Activated T-cell treated with anti-CD3 and anti-CD28 coated beads, Interleukin-2, amount 50 U/mL, for 24 hours (primary cell): ENCODE measurements at places on chromosomes 6 and 20.
A peak's percentile ranks its signal among the peaks of the same experiment; 100 is the strongest.

DNA sequence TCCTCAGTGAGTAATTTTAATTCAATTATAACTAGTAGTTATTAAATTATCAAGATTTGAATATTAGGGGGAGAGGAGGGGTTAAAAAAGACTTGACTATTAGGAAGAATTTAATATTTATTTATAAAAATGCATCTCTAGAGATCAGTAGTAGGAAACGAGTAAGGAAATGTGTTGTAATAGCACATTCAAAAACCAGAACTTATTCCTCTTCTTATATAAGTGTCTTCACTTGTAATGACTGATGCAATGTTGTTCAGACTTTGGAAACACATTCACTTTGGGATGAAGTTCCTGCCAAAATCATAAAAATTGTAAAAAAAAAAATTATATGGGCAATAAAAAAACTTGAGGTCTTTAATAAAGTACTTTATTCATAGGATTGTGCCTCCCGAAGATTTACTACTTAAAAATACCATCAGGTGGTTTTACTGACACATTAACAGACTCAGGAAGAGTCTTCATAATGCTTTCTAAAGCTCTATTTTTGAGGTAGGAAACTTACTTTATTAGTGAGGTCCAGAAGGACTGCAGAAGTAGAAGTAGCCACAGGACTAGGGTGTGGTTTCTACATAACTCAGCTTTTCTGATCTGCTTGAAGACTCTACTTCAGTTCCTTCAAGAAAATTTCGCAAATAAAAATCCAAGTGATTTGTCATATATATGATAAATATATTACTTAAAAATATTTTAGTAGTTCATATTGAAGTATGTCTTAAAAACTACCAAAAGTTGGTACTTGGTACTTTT lies 59.8 kb downstream of the CCDC170 start:
- H3K4me1 ChIP-seq: no peaks in the 10 kb centered on the region
- no peak overlapping the region for H3K4me3 ChIP-seq
- no peak for DNase-seq
- H3K36me3 ChIP-seq: no peaks in the 10 kb centered on the region

- no peaks in the 10 kb centered on the region for H3K36me3 ChIP-seq
- no peak overlapping the region for H3K27ac ChIP-seq
- no peak overlapping the region for H3K4me3 ChIP-seq
- DNase-seq: peak; percentile 46
- no peaks in the 10 kb centered on the region for H3K4me1 ChIP-seq
Observed at GRCh38 chr20:50625986-50626677, 65.2 kb downstream of the RIPOR3 start.

DNA sequence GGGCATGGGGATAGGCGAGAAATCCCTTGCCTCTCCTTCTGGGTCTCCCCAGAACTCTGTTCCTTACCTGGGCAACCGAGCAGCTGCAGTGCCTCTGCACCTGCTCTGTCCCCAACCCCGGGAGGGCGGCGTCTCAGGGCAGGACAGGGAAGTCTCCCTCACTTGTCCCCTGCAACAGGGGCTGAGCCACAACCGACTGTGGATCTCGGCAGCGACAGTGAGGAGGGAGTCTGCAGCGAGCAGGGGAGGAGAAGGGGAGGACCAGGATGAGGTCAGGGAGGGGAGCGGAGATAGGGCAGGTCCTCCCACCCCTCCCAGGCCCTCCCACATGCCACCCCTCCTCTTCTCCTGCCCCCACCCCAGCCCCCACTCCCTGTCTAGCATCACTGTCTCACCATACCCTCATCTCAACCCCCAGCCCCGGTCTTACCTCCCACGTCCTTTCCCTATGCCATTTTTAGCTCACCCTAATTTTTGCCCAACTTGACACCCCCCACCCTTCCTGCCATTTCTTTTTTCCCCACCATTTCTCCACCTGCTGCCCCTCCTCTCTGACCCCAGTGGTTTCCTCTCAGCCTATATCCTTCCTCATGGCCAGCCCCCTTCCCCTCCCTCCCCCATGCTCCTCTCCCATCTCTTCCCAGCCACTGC lies at the start of gene TNXB:
TNXB (minus strand) TSS at position 225 of the 651 bp plus-strand sequence. CDS start 11,140 bp downstream, outside the sequence.
- H3K4me3 ChIP-seq: no peak within 1 kb of the TSS
- H3K36me3 ChIP-seq: peaks cover 10% of the 10 kb centered on the region
- H3K27me3 ChIP-seq: peaks cover 15% of the 10 kb centered on the region
- H3K27ac ChIP-seq: no peak within 1 kb of the TSS
- no peak for DNase-seq

- DNase-seq: no peak
- H3K27ac ChIP-seq: no peak overlapping the region
- no peaks in the 10 kb centered on the region for H3K4me1 ChIP-seq
- no peaks in the 10 kb centered on the region for H3K36me3 ChIP-seq
Observed at GRCh38 chr6:69286331-69286730, 510.5 kb downstream of the LMBRD1 start.

DNA sequence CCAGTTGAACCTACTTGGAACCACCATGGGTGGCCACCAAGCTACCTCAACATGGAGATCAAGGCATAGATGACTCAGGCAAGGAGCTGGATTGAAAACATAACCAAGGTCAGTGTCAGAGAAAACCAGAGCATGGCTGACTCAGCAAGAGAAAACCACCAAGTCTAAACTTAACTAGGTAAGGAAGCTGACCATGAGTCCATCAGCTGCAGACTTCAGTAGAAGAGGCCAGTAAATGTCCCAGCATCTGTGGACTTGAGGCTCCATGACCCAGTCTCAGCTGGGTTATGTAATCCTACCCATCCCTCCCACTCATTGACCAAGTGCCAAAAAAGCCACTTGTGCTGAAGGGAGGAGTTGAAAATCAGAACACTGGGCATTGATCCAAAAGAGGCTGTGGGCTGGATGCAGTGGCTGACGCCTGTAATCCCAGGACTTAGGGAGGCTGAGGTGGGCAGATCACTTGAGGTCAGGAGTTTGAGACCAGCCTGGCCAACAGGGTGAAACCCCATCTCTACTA lies 93.7 kb upstream of the CBLN4 start:
- no peak overlapping the region for H3K4me3 ChIP-seq
- H3K27ac ChIP-seq: no peak overlapping the region
- no peaks in the 10 kb centered on the region for H3K27me3 ChIP-seq
- no peaks in the 10 kb centered on the region for H3K4me1 ChIP-seq
- no peak for DNase-seq
- H3K36me3 ChIP-seq: no peaks in the 10 kb centered on the region

GRCh38 chr20:433300-433975 lies 25.3 kb downstream of the RBCK1 start:
- peak overlapping the region; percentile 93 for H3K27ac ChIP-seq
- H3K4me1 ChIP-seq: peaks cover 79% of the 10 kb centered on the region
- H3K27me3 ChIP-seq: no peaks in the 10 kb centered on the region
- peaks cover 96% of the 10 kb centered on the region for H3K36me3 ChIP-seq

DNA sequence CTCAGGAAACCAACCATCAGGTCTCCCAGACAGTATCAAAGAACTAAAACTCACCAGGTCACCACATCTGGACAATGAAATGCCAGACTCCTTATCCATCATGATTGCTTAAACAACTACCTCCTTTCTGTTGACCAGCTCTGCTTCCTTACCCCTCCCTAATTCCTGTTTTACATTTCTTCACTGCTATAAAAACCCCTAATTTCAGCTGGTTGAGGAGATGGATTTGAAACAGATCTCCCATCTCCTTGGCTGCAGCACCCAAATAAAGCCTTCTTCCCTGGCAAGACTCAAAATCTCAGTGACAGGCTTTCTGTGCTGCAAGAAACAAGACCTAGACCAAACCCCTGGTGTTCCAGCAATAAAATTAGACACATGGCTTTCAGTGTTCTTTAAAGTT lies 40.3 kb downstream of the MYLK4 start:
- no peaks in the 10 kb centered on the region for H3K36me3 ChIP-seq
- H3K4me3 ChIP-seq: no peak overlapping the region
- no peak for DNase-seq
- H3K27ac ChIP-seq: no peak overlapping the region
- peaks cover 28% of the 10 kb centered on the region for H3K27me3 ChIP-seq

- H3K27me3 ChIP-seq: no peaks in the 10 kb centered on the region
- peaks cover 49% of the 10 kb centered on the region for H3K36me3 ChIP-seq
- H3K4me3 ChIP-seq: peak overlapping the region; percentile 95
Observed at GRCh38 chr6:135183002-135183531, 2.0 kb downstream of the MYB start.

DNA sequence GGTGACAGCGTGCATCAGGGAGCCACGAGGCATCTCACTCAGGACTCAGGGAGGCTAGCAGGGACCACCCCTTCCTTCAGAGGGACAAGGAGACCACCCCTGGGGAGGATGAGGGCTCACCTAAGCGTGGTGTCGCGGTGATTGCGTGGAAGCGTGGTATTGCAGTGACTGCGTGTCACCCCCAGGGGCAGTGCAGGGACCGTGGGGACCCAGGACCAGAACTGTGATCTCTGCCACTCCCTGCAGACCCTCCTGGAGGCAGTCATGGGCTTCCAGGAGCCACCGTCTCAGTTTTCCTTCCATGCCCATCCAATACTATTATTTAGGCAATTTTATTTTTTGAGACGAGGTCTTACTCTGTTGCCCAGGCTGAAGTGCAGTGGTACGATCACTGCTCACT lies 147.1 kb downstream of the TAF4 start:
- no peak for DNase-seq
- no peaks in the 10 kb centered on the region for H3K36me3 ChIP-seq
- H3K27ac ChIP-seq: no peak overlapping the region
- H3K4me3 ChIP-seq: no peak overlapping the region
- peaks cover 21% of the 10 kb centered on the region for H3K27me3 ChIP-seq
